Activated naive CD4-positive, alpha-beta T cell treated with anti-CD3 and anti-CD28 coated beads, Interleukin-2, amount 50 U/mL, for 72 hours (primary cell): ENCODE measurements at places on chromosomes 16 and 17. TPM values are rescaled to one million over a fixed set of nuclear protein-coding genes. Genes with fewer than 3 reads are reported as not detected.

The ITPRIPL2 gene
- 1.3 TPM for total RNA-seq

The CD300LF gene
- not detected for total RNA-seq

The C17orf78 gene
- not detected for total RNA-seq

The OTOP2 gene
- not detected for total RNA-seq

The CDH1 gene
- 14.9 TPM for total RNA-seq

The CCDC78 gene
- total RNA-seq, result 10.7 TPM

The TEX19 gene
- total RNA-seq, result 0.18 TPM

The CCL7 gene
- total RNA-seq, result not detected

The TRPV2 gene
- 29.1 TPM for total RNA-seq

The OR4D1 gene
- total RNA-seq, result 0.30 TPM

The CBFA2T3 gene
- 0.76 TPM for total RNA-seq

The ZKSCAN2 gene
- 5.6 TPM for total RNA-seq

The ARL5C gene
- 0.25 TPM for total RNA-seq
